ENCODE measurements at places on chromosomes 4 and X. TPM values are rescaled to one million over a fixed set of nuclear protein-coding genes. Genes with fewer than 3 reads are reported as not detected.
A peak's percentile ranks its signal among the peaks of the same experiment; 100 is the strongest.

- no peak overlapping the region for H3K27ac ChIP-seq
- no peaks in the 10 kb centered on the region for H3K27me3 ChIP-seq
- no peak overlapping the region for H3K4me3 ChIP-seq
- no peak for DNase-seq
Observed at GRCh38 chr4:28358606-28359005, 1498.0 kb downstream of the STIM2 start.

GRCh38 chr4:165782623-165783022, 90.4 kb upstream of the TLL1 start:
- H3K27me3 ChIP-seq, result no peaks in the 10 kb centered on the region
- no peaks in the 10 kb centered on the region for H3K36me3 ChIP-seq
- no peak for DNase-seq
- no peak overlapping the region for H3K4me3 ChIP-seq
- no peaks in the 10 kb centered on the region for H3K4me1 ChIP-seq

DNA sequence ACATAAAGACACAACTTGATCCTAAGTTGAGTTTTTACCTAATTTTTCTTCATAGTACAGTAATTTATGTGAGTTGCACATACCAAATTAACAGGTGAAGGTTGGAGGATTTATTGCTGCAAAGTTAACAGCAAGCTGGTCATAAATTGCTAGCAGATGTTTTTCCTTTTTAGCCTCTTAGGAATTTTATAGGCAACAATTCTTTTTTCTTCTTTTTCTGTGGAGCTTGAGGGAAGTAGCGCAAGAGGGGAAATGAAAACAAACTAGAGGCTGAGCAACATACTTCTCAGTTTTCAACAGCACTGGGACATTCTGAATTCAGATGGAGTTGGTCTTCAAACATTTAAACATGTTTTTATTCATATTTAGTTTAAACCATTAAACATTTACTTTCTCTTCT, 63.7 kb upstream of the TLR2 start:
- H3K27ac ChIP-seq, result no peak overlapping the region
- no peaks in the 10 kb centered on the region for H3K36me3 ChIP-seq
- no peaks in the 10 kb centered on the region for H3K27me3 ChIP-seq
- no peaks in the 10 kb centered on the region for H3K4me1 ChIP-seq
- H3K4me3 ChIP-seq, result no peak overlapping the region

DNA sequence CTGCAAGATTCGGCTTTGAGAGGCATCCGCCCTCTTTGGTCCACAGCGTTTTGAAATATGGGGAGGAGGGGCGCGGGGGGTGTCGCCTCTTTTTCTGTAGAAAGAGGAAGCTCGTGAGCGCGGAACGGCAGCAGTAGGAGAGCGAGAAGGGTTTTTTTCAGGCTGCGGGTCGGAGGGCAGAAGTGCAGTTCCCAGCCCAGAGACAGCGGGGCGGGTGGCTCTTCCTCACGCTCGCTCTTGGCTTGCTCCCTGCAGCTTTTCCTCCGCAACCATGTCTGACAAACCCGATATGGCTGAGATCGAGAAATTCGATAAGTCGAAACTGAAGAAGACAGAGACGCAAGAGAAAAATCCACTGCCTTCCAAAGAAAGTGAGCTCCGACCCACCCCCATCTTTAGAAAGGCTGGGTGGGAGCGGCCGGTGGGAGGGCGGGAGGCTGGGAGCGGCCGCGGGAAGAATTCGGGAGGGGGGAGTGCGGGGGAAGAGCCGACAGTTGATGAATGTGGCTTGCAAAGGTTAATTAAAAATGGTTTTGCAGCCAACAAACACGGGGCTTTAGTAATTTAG, 1.2 kb downstream of the TMSB4X start:
- no peaks in the 10 kb centered on the region for H3K36me3 ChIP-seq
- H3K4me1 ChIP-seq, result no peaks in the 10 kb centered on the region
- peak overlapping the region; percentile 67 for H3K4me3 ChIP-seq
- peak overlapping the region; percentile 92 for H3K27ac ChIP-seq

CCDC110 gene
- total RNA-seq, result 1.3 TPM

GIMD1 gene
- not detected for total RNA-seq

- H3K27ac ChIP-seq, result no peak overlapping the region
- no peaks in the 10 kb centered on the region for H3K27me3 ChIP-seq
- no peaks in the 10 kb centered on the region for H3K36me3 ChIP-seq
- no peaks in the 10 kb centered on the region for H3K4me1 ChIP-seq
- no peak overlapping the region for H3K4me3 ChIP-seq
Observed at GRCh38 chr4:24753519-24753918, 41.9 kb upstream of the SOD3 start.

DNA sequence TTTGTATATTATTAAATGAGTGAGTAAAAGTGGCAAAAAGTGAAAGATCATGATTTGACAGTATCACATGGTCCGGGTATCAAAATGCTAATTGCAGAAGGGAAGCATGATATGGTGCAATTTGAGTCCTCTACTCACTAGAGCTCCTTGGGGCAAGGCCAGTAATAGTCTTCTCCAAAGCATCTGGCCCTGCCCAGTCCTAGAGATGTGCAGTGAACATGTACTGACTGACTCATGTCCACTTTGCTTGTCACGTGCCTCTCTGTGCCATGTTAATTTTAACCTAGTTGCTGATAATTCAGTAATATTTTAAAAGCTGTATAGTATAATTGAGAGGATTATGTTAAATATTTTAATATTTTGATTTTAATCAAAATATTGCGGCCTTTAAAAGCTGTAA, 54.6 kb upstream of the TENM3 start:
- H3K27ac ChIP-seq, result no peak overlapping the region
- H3K4me1 ChIP-seq, result no peaks in the 10 kb centered on the region
- H3K36me3 ChIP-seq, result no peaks in the 10 kb centered on the region
- no peak for DNase-seq
- H3K4me3 ChIP-seq, result no peak overlapping the region

GRCh38 chrX:128458888-128459287, 406.7 kb upstream of the ACTRT1 start:
- H3K4me3 ChIP-seq, result no peak overlapping the region
- no peaks in the 10 kb centered on the region for H3K4me1 ChIP-seq
- H3K27ac ChIP-seq, result no peak overlapping the region
- no peak for DNase-seq

DNA sequence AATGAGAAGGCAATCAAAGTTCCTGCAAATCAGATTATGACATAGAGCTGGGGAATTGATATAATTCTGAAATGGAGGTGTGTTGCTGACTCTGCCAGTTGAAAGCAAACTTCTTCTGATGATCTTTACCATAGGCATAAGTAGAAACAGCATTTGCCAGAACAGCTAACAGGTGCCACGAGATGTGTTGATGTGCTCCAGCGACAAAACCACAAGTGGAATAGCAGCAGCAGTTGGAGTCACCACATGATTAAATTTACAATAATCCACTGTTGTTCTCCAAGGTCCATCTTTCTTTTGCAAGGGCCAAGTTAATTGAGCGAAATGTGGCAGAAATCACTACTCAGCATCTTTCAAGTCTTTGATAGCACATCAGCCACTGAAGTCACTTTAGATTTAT, 3.7 kb upstream of the OSTC start:
- H3K27ac ChIP-seq, result no peak overlapping the region
- no peaks in the 10 kb centered on the region for H3K36me3 ChIP-seq
- no peaks in the 10 kb centered on the region for H3K4me1 ChIP-seq
- DNase-seq, result no peak

GRCh38 chr4:86917212-86918039, 17.4 kb upstream of the AFF1 start:
- no peak overlapping the region for H3K4me3 ChIP-seq
- H3K27me3 ChIP-seq, result no peaks in the 10 kb centered on the region
- DNase-seq, result no peak
- no peak overlapping the region for H3K27ac ChIP-seq
- H3K36me3 ChIP-seq, result no peaks in the 10 kb centered on the region

GRCh38 chr4:185541251-185541727, 6.0 kb upstream of the PDLIM3 start:
- H3K4me1 ChIP-seq, result peaks cover 7% of the 10 kb centered on the region
- no peaks in the 10 kb centered on the region for H3K36me3 ChIP-seq
- H3K27ac ChIP-seq, result peak overlapping the region; percentile 70
- no peaks in the 10 kb centered on the region for H3K27me3 ChIP-seq
